Mesothelial cell of epicardium (in vitro differentiated cells): ENCODE measurements at places on chromosomes 16 and 17. TPM values are rescaled to one million over a fixed set of nuclear protein-coding genes. Genes with fewer than 3 reads are reported as not detected.
A peak's percentile ranks its signal among the peaks of the same experiment; 100 is the strongest.

The TRAF4 gene
- 252 to 259 TPM (median 254 TPM) in 3 replicates for total RNA-seq

The ATP6V0A1 gene
- total RNA-seq = 60.4 to 65.6 TPM (median 65.6 TPM) in 3 replicates

The GFER gene
- total RNA-seq = 22.8 to 26.5 TPM (median 23.7 TPM) in 3 replicates

The NPIPA1 gene
- total RNA-seq = 261 to 262 TPM (median 262 TPM) in 3 replicates

The ATP5PD gene
- total RNA-seq = 153 to 161 TPM (median 153 TPM) in 3 replicates

The COG4 gene
- 61.9 to 66.7 TPM (median 62.6 TPM) in 3 replicates for total RNA-seq

DNA sequence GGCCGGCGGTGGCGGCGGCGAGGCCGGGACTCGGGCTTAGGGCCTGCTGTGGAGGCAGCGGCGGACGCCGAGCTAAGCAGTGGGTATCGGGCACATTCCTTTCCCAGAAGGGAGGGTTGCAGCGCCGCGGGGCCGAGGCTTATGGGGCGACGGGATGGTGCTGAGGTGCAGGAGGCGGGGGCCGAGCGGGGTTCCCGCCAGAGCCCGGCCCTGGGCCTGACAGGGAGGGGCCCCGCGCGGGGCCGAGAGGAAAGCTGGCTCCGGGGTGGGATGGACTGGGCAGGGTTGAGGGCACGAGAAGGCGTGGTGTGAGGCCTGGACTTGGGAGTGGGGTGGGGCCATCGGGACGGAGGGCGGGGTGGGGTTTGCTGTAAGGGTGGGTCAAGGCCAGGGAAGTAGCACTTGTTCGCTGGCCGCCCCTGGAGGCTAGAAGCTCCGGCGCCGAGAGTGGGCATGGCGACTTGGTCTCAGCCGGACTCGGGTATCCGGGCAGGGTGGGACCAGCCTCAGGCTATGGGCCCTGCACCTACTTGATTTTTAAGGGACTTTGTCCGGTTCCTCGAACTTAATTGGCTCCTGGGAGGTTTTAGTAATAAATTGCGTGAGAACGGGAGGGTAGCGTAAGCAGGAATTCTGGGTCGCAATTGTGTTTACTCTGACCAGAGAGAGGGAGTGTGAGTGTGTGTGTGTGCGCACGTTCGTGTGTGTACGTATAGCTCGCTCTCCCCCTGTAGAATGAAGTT is 396 bp downstream of the NFE2L1 start:
- H3K4me1 ChIP-seq = peaks cover 69% of the 10 kb centered on the region
- peak overlapping the region; percentile 85 for H3K4me3 ChIP-seq
- peaks cover 9% of the 10 kb centered on the region for H3K36me3 ChIP-seq
- H3K27ac ChIP-seq = peak overlapping the region; percentile 100
- no peaks in the 10 kb centered on the region for H3K27me3 ChIP-seq

DNA sequence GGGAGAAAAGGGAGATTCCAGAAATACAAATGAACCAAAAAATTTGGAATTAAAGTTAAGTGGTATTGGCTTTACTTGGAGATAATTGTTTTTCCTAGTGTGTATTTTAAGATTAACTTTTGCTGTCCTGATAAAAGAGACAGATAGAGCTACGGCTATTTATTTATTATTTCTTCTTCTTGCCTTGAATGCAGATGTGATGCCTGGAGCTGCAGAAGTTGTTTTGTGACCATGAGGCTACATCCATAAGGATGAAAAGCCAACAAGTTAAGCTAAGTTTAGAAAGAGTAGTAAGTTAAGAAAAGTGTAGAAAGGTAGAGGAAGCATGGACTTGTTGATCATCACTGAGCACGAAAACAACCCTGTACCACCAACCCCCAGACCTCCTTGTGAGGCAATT is 41.7 kb downstream of the SOX9 start:
- no peaks in the 10 kb centered on the region for H3K36me3 ChIP-seq
- DNase-seq = no peak
- no peak overlapping the region for H3K27ac ChIP-seq
- no peaks in the 10 kb centered on the region for H3K27me3 ChIP-seq
- peaks cover 9% of the 10 kb centered on the region for H3K4me1 ChIP-seq
- no peak overlapping the region for H3K4me3 ChIP-seq

- H3K27ac ChIP-seq = no peak overlapping the region
- DNase-seq = no peak
- no peaks in the 10 kb centered on the region for H3K4me1 ChIP-seq
- H3K4me3 ChIP-seq = no peak overlapping the region
These were observed 13.2 kb upstream of the SSTR5 start for GRCh38 chr16:1059310-1059709.

- H3K4me1 ChIP-seq = peaks cover 43% of the 10 kb centered on the region
- H3K36me3 ChIP-seq = peaks cover 9% of the 10 kb centered on the region
- DNase-seq = no peak
- peaks cover 2% of the 10 kb centered on the region for H3K27me3 ChIP-seq
- peak within 1 kb of the TSS; percentile 99 for H3K27ac ChIP-seq
- H3K4me3 ChIP-seq = peak within 1 kb of the TSS; percentile 88
These were observed at the start of gene P4HB for GRCh38 chr17:81859906-81860755. Gene P4HB, minus strand, starts transcription at chr17:81860535. Its CDS starts 64 bp downstream, at chr17:81860471.

- no peak overlapping the region for H3K4me3 ChIP-seq
- no peaks in the 10 kb centered on the region for H3K4me1 ChIP-seq
- DNase-seq = no peak
- peaks cover 64% of the 10 kb centered on the region for H3K27me3 ChIP-seq
- peaks cover 2% of the 10 kb centered on the region for H3K36me3 ChIP-seq
- no peak overlapping the region for H3K27ac ChIP-seq
These were observed 30.5 kb downstream of the SEC14L5 start for GRCh38 chr16:4988647-4989046.

- no peaks in the 10 kb centered on the region for H3K27me3 ChIP-seq
- H3K36me3 ChIP-seq = no peaks in the 10 kb centered on the region
- no peak overlapping the region for H3K27ac ChIP-seq
- no peak for DNase-seq
- H3K4me1 ChIP-seq = no peaks in the 10 kb centered on the region
These were observed 58.2 kb upstream of the HAPSTR1 start for GRCh38 chr16:9033125-9033830.

DNA sequence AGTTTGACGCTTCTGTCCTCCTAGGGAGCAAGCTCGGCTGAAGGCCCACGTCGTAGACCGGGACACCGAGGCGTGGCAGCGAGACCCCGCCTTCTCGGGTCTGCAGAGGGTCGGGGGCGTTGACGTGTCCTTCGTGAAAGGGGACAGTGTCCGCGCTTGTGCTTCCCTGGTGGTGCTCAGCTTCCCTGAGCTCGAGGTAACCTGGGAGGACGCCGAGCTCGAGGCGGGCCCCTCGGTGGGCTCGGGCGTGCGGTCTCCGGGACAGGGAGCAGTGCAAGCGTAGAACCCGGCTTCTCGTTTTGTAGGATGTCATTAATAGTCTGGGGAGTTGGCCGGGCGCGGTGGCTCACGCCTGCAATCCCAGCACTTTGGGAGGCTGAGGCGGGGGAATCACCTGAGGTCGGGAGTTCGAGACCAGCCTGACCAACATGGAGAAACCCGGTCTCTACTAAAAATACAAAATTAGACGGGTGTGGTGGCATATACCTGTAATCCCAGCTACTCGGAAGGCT is 715 bp downstream of the ENDOV start:
- peaks cover 9% of the 10 kb centered on the region for H3K36me3 ChIP-seq
- peak overlapping the region; percentile 97 for H3K27ac ChIP-seq
- peak overlapping the region; percentile 90 for H3K4me3 ChIP-seq

DNA sequence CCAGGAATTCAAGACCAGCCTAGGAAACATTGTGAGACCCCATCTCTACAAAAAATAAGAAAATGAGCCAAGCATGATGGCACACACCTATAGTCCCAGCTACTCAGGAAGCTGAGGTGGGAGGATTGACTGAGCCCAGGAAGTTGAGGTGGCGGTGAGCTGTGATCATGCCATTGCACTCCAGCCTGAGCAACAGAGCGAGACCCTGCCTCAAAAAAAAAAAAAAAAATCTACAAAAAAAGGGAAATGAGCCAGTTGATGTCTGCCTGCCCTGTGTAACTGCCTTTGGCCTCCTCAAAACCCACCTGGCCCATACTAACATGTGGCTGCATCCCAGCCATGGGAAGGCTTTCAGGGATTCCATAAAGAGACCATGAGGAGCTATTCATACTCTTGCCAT is 4.5 kb downstream of the RANBP10 start:
- H3K27ac ChIP-seq = no peak overlapping the region
- H3K4me3 ChIP-seq = no peak overlapping the region

DNA sequence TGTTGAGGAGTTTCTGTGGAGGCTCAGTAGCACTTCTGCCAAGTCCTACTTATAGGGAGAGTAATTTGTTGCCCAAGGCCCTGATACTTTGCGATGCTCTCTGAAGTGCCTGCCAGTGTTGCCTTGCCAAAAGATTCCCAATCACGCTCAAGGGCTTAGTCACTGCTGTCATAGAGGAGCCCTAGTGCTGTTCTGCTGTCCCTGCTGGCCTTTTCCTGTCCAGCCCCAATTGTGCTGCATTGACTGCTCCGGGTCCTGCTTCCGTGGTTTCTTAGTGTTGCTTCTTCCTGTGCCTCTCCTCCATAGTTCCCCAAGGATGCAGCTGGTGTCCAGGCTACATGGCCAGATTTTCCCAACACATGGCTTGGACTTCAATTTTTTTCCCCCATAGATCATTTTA is 13.9 kb downstream of the NUP93 start:
- H3K36me3 ChIP-seq = peaks cover under 1% of the 10 kb centered on the region
- H3K27me3 ChIP-seq = no peaks in the 10 kb centered on the region
- DNase-seq = no peak
- no peak overlapping the region for H3K27ac ChIP-seq
- no peak overlapping the region for H3K4me3 ChIP-seq

DNA sequence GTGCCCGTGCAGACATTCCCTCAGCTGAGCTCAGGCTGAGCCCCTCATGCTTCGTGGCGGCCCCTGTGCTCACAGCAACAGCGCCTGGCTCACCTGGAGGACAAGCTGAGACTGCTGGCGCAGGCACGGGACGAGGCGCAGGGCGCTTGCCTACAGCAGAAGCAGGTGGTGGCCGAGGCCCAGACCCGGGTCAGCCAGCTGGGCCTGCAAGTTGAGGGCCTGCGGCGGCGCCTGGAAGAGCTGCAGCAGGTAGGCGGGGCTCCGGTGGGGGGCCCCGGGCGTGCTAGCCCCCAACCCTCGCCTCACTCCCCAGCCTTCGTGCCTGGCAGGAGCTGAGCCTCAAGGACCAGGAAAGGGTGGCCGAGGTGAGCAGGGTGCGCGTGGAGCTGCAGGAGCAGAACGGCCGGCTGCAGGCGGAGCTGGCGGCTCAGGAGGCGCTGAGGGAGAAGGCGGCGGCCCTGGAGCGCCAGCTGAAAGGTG is 1.4 kb upstream of the RAC3 start:
- peaks cover 5% of the 10 kb centered on the region for H3K36me3 ChIP-seq
- DNase-seq = no peak
- no peaks in the 10 kb centered on the region for H3K27me3 ChIP-seq
- peak overlapping the region; percentile 55 for H3K4me3 ChIP-seq

- no peaks in the 10 kb centered on the region for H3K27me3 ChIP-seq
- no peaks in the 10 kb centered on the region for H3K4me1 ChIP-seq
- H3K27ac ChIP-seq = no peak overlapping the region
- H3K4me3 ChIP-seq = no peak overlapping the region
- no peaks in the 10 kb centered on the region for H3K36me3 ChIP-seq
- DNase-seq = no peak
These were observed 21.2 kb upstream of the MYO15B start for GRCh38 chr17:75566416-75566815.

DNA sequence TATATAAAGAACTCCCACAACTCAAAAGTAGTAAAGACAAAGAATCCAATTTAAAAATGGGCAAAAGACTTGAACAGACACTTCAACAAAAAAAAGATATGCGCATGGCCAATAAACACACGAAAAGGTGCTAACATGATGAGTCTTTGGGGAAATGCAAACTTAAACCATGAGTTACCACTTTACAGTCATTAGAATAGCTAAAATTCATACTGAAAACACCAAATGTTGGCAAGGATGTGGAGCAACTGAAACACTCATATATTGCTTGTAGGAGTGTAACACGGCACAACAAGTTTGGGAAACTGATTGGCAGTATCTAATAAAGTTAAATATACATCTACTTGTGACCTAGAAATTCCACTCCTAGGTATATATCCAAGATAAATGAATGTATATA is 3.0 kb upstream of the PIK3R5 start:
- peaks cover 59% of the 10 kb centered on the region for H3K27me3 ChIP-seq
- no peak overlapping the region for H3K4me3 ChIP-seq
- no peak overlapping the region for H3K27ac ChIP-seq
- no peak for DNase-seq

GRCh38 chr16:81036751-81037350 is 1.2 kb downstream of the ATMIN start:
- peak overlapping the region; percentile 72 for H3K27ac ChIP-seq
- peak overlapping the region; percentile 82 for H3K4me3 ChIP-seq
- no peak for DNase-seq
- no peaks in the 10 kb centered on the region for H3K27me3 ChIP-seq
- peaks cover 35% of the 10 kb centered on the region for H3K4me1 ChIP-seq

- H3K4me1 ChIP-seq = peaks cover 8% of the 10 kb centered on the region
- no peak overlapping the region for H3K4me3 ChIP-seq
- no peaks in the 10 kb centered on the region for H3K27me3 ChIP-seq
- no peak overlapping the region for H3K27ac ChIP-seq
- peaks cover 33% of the 10 kb centered on the region for H3K36me3 ChIP-seq
These were observed 15.7 kb upstream of the PNPO start for GRCh38 chr17:47925678-47925988.
